SK-N-SH (cell line): ENCODE measurements at places on chromosomes 6 and 20. TPM values are rescaled to one million over a fixed set of nuclear protein-coding genes. Genes with fewer than 3 reads are reported as not detected.

HINT3 gene
- polyA plus RNA-seq, result 1.8 and 1.9 TPM in 2 replicates

VSX1 gene
- not detected in 2 replicates for polyA plus RNA-seq

SNAI1 gene
- 3.7 and 6.2 TPM in 2 replicates for polyA plus RNA-seq

CDYL gene
- 13.3 and 14.3 TPM in 2 replicates for polyA plus RNA-seq

KIF13A gene
- polyA plus RNA-seq, result 18.2 and 23.1 TPM in 2 replicates

DEFB132 gene
- polyA plus RNA-seq, result not detected in 2 replicates

SLX4IP gene
- 1.3 and 1.6 TPM in 2 replicates for polyA plus RNA-seq

NEURL2 gene
- polyA plus RNA-seq, result 3.5 and 4.7 TPM in 2 replicates

PTGIS gene
- polyA plus RNA-seq, result 0.67 and 1.0 TPM in 2 replicates
